Activated gamma-delta T cell treated with anti-CD3 and anti-CD28 coated beads, Interleukin-2, amount 50 U/mL, for 16 hours (primary cell): ENCODE measurements at places on chromosomes 3 and 15.

- DNase-seq = no peak
Measured at GRCh38 chr3:23253214-23253613, 50.1 kb downstream of the UBE2E2 start.

- no peak for DNase-seq
Measured at GRCh38 chr15:63255489-63255990, 21.9 kb upstream of the APH1B start.

- no peak for DNase-seq
Measured at GRCh38 chr3:11924518-11924917, 77.8 kb upstream of the TAMM41 start.

DNA sequence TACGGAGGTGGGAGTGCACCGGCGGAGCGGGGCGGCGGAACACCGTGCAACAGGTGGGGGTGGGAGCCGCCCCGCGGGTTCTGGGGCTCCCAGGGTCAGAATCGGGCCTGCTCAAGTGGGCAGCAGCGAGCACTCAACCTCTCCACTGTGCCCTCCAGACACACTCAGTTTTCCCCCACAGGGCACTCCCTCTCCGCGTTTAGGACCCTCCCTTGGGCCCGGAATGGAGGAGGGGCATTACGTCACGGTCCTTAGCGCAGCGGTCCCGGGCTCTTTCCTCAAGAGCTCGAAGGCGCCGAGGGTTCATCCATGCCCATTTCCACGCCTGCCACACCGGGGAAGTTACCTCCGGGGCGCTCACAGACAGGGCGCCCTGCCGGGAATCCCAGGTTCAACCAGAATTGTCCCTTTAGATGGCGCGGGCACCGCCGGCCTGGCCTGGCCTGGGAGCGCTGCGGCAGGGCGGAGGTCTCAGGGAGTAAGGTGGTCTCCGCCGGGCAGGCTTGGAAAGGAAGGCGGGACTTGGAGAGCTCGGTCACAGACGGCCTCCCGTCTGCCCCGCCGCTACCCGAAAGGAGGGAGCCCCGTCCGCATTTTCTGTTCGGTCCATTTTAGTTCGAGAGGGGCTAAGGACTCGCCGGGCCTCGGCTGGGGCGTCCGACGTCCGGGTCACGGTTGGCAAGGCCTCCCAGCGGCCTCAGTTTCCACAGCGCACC is 5.1 kb downstream of the RNU6-1 start:
- no peak for DNase-seq

DNA sequence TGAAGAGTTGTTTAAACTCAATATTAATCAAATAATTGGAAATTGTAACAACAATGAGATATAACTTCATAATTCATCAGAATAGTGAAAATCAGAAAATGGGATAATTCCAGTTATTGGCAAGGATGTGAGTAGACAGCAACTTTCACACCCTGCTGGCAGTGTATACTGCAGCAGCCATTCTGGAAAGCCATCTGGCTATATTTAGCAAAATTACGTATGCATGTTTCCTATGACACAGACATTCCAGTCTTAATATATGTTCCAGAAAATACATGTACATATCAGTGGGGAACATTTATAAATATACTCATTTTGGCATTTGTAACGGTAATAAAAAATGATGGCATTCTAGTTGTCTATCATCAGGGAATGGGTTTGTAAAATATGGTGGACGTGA is 564.1 kb downstream of the GBE1 start:
- no peak for DNase-seq
